ENCODE measurements at places on chromosomes 1 and 21.

- DNase-seq = peak; percentile 4
Observed at GRCh38 chr21:23968722-23969647, 1638.3 kb downstream of the MRPL39 start.

GRCh38 chr1:9706178-9706577 lies 54.6 kb downstream of the PIK3CD start:
- DNase-seq = no peak

DNA sequence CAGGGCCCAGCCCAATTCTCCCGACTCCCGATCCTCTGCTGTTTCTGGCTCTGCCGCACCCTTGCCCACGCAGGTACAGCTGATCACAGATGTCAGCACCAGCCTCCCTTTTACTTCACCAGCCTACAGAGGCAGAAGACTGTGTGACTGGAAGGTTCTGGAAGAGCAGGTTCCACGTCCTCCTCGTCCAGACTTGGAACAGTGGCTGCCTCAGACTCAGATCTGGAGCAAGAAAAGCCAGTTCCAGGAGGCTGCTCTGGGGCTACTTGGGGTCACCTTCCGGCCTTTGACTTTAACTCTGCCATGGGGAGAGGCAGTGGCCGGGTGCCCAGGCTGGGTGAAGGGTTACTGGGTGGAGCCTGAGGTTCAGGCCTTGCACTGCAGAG lies 16.1 kb upstream of the KLHDC7A start:
- DNase-seq = no peak

DNA sequence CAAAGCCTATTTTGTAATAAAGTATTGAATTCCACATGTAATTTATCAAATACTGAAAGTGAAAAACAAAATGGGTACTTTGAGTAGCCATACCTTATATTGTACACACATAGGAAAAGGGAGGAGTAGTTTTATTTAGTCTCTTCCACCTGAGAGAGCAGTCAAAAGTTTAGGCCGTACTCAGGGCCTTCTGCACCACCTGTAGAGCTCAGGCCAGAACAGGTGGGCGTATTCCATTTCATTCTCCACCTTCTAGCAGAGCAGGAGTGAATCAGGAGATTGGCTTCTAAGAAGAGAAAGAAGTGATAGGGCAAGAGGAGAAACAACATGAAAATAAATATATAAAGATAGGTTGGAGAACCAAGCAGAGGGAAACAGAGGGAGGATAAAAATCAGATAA lies 44.0 kb downstream of the TRAF5 start:
- no peak for DNase-seq

DNA sequence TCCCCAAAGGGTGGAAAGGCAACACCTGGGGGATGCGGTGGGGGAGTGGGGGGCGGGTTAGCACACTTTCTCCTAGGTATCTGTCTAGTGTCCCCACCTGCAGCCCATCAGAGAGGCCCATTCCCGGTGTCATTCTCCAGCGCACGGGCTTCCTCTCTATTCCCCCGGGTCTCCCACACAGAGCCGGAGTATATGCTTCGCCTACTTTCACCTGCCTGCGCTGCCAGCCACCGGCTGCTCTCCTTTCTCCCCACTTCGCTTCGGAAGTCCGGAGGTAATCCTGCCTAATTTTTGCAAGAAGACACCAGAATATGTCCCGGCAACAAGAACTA lies 852 bp downstream of the RGS7 start:
- no peak for DNase-seq

DNA sequence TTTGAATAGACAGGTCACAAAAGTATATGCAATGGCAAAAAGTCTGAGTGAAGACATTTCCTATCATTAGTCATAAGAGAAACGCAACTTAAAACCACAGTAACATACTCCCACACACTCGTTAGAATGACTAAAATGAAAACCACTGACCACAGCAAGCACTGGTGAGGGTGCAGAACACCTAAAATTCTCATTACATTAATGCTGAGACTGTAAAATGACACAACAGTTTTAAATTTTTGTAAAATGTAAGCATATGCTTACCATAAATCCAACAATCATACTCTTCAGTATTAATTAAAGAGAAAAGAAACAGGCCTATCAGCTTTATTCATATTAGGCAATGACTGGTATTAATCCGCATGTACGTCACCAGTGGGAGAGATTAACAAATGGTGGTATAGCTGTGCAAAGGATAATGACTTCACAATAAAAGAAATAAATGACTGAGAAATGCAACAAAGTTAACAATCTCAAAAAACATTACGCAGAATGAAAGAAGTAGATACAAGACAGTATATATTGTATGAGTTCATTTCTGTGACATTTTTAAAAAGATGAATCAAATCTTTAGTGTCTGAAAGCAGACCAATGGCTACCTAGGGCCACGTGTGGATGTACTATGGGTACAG lies 253.5 kb downstream of the AKT3 start:
- DNase-seq = peak; percentile 53

GRCh38 chr1:40745176-40745575 lies 38.4 kb upstream of the KCNQ4 start:
- DNase-seq = no peak

DNA sequence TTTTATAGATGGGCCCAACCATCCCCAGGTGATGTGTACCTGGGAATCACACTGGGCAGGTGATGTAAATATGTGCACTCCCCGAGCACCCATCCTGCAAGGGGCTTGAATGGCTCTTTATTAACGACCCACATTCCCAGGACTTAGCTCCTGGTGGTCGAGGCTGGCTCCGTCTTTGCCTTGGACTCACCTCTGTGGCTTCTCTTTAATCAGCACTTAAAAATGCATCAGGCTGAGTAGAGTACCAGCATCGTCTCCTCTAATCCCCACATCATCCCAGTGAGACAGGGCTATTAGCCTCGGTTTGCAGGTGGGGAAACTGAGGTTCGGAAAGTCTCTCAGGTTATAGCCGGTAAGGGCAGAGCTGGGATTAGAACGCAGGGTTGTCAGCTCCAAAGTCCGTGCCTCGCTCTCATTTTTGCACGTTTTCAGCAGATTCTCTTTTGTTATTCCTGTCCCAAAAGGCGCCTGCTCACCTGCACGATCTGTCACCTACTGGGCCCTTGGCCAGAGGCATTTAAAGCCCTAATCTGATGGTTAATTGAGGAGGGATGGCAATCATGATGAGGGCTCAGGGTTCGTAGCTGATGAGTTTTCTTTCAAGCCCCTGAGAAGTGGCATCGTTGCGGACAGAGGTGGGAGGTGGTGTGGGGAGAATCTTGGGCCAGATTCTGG lies 29.4 kb downstream of the SPSB1 start:
- DNase-seq = no peak

DNA sequence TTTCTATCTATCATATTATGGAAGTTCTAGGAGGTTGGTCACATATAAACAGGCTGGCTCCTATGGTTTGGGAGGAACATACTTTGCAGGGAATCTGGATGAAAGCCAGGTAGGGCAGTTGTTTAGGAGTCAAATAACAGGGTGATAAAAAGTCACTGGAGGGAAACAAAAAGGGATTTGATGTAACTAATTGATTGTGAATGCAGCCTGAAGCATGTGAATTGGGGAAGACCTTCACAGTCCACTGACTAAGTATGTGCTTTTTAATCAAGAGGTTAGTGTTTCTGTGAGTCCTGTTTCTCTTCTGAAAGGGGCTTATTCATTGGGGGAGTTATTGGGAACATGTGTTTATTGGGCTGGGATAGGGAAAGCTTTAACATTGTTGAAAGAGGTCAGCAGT lies 41.3 kb downstream of the HMCN1 start:
- DNase-seq = no peak

All from fibroblast of the conjunctiva (primary cell).